ENCODE measurements at places on chromosomes 7 and 10.

GRCh38 chr7:95974108-95974507, 201.8 kb downstream of the DYNC1I1 start:
- DNase-seq, result no peak

DNA sequence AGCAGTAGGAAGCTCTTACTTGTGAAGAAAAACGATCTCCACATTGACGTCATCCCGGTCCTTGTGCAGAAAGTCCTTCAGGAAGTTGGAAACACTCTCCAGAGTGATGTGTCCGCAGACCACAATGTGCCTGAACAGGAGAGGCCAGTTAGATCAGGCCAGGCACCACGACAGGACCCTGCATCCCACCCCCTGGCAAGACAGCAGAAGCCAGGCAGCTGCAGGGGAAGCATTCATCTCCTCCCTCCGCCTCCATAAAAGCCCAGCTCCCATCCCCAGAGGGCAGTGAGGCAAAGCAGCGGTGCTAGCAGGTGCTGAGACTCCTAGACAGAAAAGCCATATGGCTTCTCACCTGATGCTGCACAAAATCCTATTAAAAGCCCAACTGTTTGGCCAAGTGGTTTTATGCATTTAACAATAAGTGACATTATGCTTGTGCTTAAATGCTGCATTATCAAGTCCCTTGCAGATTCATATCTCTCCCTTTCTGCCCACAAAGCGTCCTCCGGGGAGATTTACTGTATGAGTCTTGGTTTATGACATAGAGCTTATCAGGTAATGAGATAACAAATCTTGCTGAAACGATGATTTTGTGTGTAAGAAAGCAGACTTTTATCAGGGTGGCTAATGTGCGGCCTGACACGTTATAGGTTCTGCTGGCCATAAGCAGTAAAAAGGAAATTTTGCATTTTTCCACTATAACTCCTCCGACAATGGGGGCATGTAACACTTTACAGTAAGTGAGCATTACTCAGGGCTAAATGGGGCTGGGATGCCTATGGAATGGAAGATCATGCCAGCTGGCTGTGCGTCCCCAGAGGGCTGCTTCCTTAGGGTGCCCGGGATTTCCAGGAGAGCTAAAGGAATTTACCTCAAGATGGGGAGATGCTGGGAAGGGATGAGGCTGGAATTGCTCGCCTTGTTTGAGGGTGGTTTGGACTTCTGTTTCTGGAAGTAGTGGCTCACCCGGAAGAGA, 546.9 kb downstream of the KCNMA1 start:
- no peak for DNase-seq

GRCh38 chr10:131437556-131438475, 126.3 kb upstream of the TCERG1L start:
- no peak for DNase-seq

DNA sequence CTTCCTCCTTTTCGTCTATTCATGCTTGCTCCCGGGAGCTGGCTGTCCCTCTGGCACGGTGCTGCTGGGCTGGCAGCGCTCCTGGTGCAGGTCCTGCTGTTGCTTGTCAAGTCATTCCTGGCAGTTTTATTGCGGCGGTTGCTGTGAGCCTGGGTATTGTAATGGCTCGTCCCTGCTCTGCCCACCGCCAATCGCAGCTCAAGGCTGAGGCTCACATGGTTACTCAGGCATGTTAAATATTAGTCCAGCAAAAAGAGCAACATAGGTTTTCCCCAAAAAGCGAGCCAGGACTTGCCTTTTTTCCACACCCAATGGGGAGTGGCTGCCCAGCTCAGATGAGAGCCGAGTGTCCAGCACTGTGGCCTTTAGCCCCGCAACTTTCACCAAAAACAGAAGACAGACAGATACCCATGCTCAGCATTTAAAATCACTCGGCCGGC, 492.9 kb upstream of the FOXK1 start:
- DNase-seq, result no peak

- DNase-seq, result no peak
These were observed at the start of gene ADARB2 for GRCh38 chr10:1737222-1738061. TSS of gene ADARB2 (minus strand) at chr10:1737525.

GRCh38 chr7:70695795-70696083, 436.2 kb upstream of the GALNT17 start:
- DNase-seq, result peak; percentile 27

DNA sequence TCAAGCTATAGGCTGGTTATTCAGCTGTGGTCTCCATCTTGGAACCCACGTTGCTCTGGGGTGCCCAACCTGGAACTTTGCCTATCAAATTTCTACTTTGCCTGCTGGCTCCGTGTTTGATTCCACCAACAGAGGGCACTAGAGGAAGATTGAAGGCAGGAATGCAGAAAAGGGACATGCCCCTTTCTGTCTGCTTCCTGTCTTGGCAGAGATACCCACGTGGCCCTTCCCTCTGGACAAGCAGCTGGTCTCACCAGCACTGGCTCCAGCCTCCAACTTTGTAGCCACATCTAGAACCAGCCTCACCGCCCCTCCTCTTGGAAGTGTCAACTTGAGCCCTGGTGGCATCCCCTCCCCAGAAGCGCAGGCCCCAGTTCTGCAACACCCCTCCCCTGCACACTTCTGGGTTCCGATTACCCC, 52.1 kb upstream of the ZNF438 start:
- DNase-seq, result peak; percentile 34

All from central memory CD4-positive, alpha-beta T cell (primary cell).